Epithelial cell of esophagus (primary cell): ENCODE measurements at places on chromosomes 2 and 18.

- DNase-seq = no peak
Measured at GRCh38 chr2:99662761-99663341, 173.0 kb upstream of the REV1 start.

DNA sequence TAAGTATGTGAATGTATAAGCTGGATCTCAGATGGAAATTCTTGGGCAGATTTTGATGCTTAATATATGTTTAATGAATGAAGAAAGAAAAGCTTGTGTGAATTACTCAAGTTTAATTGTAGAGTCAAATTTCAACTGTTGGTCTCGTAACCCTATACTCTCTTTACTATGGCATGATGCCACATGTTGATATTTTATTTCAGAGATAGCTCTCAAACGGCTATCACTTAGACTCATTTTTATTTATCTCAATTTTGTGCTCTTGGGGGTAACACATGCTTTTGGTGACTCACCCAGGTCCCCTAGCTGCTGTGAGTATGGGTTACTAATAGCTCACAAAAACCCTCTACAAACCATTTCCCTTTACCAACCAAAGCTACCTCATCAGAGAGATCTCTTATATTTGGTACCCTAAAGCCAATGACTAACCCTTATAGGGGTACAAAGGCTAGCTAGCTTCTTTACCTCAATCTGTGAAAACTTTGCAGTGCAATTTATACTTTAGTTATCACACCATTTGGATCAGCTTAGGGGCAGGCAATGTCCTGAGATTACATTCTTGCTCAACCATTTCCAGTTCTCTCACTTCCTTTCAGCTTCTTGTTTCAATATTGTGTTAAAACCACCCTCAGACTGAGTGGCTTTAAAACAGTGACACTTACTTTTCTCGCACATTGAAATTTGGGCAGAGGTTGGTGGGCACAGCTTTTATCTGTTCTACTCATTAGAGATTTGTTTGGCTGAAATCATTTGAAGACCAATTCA lies 240.3 kb downstream of the CDH7 start:
- no peak for DNase-seq

- DNase-seq = no peak
Measured at GRCh38 chr2:96164459-96165184, 19.4 kb upstream of the DUSP2 start.

GRCh38 chr2:45680351-45680967 lies 29.0 kb downstream of the PRKCE start:
- no peak for DNase-seq

DNA sequence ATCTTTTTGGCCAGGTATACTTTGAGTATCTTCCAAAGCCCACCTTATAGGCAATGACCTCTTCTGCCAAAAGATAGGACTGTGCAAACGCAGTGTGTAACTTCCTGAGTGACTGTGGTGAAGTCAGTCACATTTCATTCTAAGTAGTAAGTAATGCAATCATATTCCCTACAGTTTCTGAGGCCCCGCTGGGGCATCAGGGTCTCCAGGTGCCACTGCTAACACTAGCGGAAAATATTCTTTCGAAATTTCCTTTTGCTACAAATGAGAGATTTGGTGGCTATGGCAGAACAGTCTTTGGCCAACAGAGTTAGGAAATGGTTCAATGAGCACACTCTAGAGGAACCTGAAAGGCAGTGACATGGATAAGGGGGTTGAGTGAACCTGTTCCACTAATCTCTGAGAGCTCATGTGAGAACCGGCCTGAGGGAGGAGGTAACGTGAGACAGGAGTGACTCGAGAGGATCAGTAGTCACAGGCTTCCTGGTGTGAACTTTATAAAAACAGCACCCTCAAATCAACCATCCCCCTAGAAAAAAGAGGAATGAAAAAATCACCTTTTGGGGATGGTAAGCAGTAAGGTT lies 102.6 kb upstream of the LPIN2 start:
- peak; percentile 76 for DNase-seq

GRCh38 chr2:172630181-172630580 lies 74.3 kb downstream of the PDK1 start:
- DNase-seq = no peak

- peak; percentile 93 for DNase-seq
Measured at GRCh38 chr2:10575609-10576280, 114.0 kb downstream of the NOL10 start.

GRCh38 chr2:107807988-107808387 lies 18.7 kb upstream of the RGPD4 start:
- DNase-seq = no peak

GRCh38 chr18:74715306-74715705 lies 117.6 kb downstream of the ZNF407 start:
- DNase-seq = no peak

DNA sequence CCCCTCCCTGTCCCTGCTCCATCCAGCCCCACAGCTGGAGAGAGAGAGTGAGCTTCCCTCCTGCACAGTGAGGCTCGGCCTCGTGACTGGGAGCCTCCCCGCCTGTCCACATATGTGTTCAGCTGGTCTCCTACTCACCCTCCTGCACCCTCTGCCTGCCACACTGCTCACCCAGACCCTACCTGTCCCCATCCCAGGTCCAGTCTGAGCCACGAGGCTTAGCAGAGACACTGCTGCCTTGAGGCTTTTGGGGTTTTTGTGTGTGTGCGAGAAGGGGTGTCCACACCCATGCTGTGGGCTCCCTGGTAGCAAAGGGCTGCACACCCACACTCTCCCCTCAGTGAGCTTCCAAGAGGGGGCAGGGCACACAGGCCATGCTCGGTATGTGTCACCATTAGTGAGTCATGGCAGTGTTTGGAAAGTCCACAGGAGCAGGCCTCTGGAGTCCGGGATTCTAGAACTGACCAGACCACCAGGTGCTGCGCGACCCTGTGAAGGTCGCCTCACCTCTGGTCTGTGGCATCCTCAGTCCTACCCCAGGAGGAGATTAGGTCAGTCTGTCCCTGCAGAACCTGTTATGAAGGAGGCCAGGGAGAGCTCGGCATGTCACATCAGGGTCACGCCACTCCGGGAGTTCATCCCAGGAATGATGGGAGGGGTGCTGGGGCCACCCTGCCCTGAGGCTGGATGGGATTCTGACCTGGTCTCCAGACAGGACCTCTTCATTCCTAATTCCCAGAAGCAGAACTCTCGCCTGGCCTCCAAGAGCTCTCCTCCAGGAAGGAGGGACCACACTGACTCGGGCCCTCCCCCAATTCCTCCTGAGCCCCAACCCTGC lies 39.9 kb upstream of the SMAD7 start:
- DNase-seq = peak; percentile 71

DNA sequence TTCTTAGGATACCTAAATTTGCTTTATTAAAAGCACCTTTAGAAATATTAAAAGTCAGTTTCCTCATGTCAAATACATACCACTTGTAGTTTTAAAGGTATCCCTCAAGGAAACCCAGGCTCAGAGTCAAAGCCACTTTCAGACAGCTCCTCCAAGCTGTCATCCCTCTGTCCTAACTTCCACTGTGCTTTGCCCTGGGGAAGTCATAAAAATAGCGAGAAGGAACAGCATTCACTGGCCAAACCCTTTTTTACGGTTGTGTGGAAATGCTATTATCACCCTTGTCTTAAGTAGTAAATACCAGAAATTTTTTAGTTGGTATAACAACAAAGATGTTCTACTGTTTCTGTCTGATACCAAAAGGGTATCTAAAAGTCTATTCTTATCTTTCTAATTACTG lies 680.5 kb downstream of the ZEB2 start:
- DNase-seq = no peak

GRCh38 chr2:121906170-121906569 lies 150.7 kb downstream of the TSN start:
- no peak for DNase-seq

DNA sequence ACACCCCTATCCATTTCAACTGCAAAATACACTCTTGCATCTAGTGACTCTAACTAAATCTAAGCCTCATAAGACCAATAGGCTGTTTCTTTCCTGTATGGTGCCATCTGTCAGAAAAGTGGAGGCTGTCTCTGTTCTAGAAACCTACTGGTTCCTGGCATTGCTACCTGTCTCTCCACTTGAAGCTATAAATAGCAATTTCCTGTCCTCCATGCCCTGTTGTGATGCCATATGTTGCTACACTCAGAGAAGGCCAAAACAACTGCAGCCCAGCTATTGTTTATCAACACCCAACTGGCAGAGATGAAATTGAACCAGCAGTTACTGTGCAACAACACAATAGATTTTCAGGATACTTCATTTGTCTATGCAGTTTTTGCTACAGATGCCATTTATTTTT lies 1355.1 kb upstream of the SLC39A10 start:
- DNase-seq = no peak
